Chondrocyte (in vitro differentiated cells): ENCODE measurements at places on chromosomes 16 and 17. TPM values are rescaled to one million over a fixed set of nuclear protein-coding genes. Genes with fewer than 3 reads are reported as not detected.

HES7 gene
- total RNA-seq = 0.51 to 1.5 TPM (median 0.70 TPM) in 3 replicates

DNA sequence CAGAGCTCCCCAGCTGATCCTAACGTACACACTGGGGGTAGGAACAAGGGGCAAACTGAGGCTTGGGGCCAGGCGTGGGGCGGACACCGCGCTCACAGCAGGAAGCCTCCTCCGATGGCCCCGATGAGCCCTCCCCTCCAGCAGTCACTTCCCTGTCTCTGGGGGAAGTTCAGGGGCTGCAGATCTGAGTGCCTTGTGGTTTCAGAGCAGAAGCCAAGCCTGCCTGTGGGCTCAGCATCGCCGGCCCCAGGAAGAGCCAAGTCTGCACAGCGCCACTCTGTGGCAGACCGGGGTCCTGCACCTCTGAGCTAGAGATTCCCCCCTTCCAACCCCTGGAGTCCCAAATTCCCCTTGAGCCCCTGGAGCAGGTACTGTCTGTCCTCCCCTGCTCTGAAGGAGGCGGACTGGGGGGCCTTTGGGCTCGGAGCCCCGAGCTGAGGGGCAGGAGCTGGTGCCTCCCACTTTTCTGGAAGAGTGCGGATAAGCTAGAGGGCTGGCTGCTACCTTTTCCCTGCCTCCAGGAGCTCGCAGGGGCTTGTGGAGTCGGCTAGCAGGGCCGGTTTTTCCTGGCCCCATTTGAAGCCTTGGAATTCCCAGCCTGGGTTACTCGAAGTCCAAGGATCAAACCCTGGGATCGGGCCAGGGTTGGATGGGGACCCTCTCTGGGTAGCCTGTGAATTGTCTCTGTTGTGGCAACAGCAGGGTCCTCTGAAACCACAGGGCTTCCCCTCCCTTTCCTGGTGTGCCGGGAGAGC lies 2.9 kb downstream of the GSE1 start:
- H3K27ac ChIP-seq = no peak overlapping the region
- H3K27me3 ChIP-seq = peaks cover 2% of the 10 kb centered on the region
- no peak for DNase-seq

DNA sequence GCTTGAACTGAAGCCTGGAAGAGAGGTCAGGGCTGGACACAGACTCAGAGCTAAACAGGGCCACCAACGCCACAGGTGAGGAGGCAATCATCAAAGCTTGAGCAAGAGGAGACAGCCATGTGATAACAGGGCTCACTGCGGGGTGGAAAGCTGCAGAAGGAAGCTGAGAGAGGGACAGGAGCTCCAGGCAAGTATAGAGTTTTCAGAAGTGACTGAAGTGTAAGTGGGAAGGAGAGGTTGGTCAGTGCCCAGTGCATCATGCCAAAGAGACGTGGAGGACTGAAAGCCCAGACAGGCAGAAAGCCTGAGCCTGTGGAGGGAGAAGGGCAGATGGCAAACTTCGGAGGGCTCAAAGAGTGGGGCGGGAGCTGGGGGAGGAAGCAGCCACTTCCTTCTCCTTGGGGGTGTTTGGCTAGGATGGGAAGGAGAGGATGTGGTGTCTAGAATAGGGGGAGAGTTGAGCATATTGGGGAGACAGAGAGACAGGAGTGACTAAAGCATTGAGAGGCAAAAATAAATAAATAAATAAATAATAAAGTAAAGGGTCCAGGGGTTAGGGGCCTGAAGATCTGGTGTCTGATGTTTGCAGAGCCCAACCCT lies 2.6 kb downstream of the KIFC3 start:
- H3K27me3 ChIP-seq = no peaks in the 10 kb centered on the region
- peaks cover 71% of the 10 kb centered on the region for H3K4me1 ChIP-seq
- no peak for DNase-seq
- peak overlapping the region; percentile 84 for H3K4me3 ChIP-seq
- H3K36me3 ChIP-seq = peaks cover 5% of the 10 kb centered on the region

CCDC154 gene
- total RNA-seq = 0.51 to 2.0 TPM (median 1.3 TPM) in 3 replicates

GRCh38 chr16:30926937-30927788 lies 3.8 kb downstream of the FBXL19 start:
- H3K27ac ChIP-seq = no peak overlapping the region
- H3K27me3 ChIP-seq = no peaks in the 10 kb centered on the region
- H3K4me3 ChIP-seq = no peak overlapping the region
- peaks cover 22% of the 10 kb centered on the region for H3K4me1 ChIP-seq
- no peak for DNase-seq

SDK2 gene
- total RNA-seq = 15.8 to 38.5 TPM (median 16.2 TPM) in 3 replicates

DNA sequence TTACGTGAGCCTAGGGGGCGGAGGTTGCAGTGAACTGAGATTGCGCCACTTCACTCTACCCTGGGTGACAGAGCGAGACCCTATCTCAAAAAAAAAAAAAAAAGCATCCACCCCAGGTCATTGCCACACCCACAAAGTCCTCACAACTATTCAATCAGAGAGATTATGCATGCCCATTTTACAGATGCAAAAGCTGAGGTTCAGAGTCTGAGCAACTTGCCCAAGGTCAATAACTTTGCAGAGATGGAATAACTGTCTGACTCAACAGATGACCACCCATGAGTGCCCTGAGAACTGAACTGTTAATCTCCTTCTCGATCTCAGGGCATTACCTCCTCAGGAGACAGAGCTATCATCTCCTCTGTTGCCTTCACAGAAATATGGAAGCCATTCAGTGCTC lies 5.5 kb upstream of the TMEM114 start:
- no peaks in the 10 kb centered on the region for H3K36me3 ChIP-seq
- H3K27me3 ChIP-seq = peaks cover 6% of the 10 kb centered on the region
- H3K4me1 ChIP-seq = no peaks in the 10 kb centered on the region

GRCh38 chr17:40448639-40449261 lies 5.5 kb downstream of the IGFBP4 start:
- no peaks in the 10 kb centered on the region for H3K27me3 ChIP-seq
- DNase-seq = no peak
- peak overlapping the region; percentile 32 for H3K27ac ChIP-seq
- H3K36me3 ChIP-seq = peaks cover 15% of the 10 kb centered on the region
- peaks cover 86% of the 10 kb centered on the region for H3K4me1 ChIP-seq

RPL26 gene
- 1,065 to 1,130 TPM (median 1,086 TPM) in 3 replicates for total RNA-seq

- peaks cover 1% of the 10 kb centered on the region for H3K36me3 ChIP-seq
- no peak for DNase-seq
- H3K4me3 ChIP-seq = no peak within 1 kb of the TSS
- no peaks in the 10 kb centered on the region for H3K27me3 ChIP-seq
- H3K27ac ChIP-seq = peak within 1 kb of the TSS; percentile 32
Measured at GRCh38 chr17:1742371-1743087, at the start of gene SERPINF2. Gene SERPINF2 (plus strand): TSS chr17:1742871. CDS start chr17:1744996, 2,125 bp downstream.

DUSP3 gene
- 39.4 to 60.2 TPM (median 57.7 TPM) in 3 replicates for total RNA-seq

DNA sequence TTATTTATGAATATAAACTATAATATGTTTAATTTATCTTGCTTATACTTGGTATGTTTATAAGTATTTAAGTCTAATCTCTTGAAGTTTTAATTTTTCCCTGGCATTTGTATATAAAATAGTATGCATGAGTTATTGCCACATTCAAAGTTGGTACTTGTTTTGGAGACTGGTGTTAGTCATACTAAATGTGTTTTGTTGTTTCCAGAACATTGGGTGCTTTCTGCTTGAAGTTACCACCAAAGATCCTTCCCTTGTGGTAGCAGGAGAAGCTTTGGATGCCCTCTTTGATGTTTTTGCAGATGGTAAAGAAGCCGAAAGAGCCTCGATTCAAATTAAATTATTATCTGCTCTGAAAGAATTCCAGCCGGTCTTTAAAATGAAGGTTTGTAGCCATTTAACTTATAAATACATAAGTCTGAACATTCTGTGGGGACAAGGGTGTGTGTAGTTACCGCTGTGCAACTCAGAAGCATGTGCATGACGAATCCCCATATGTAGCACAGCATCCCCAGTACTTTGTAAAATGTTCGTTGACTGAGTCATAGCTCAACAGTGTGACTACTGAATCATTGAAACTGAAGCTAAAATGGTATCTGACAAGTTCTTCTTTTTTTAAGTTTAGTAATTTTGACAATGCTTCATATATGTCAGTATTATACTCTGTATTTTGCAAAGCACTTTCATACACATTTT lies 36.4 kb downstream of the HEATR3 start:
- no peak overlapping the region for H3K4me3 ChIP-seq
- H3K27me3 ChIP-seq = no peaks in the 10 kb centered on the region
- peaks cover 25% of the 10 kb centered on the region for H3K36me3 ChIP-seq

CCT6B gene
- 2.1 to 3.0 TPM (median 2.1 TPM) in 3 replicates for total RNA-seq

DNA sequence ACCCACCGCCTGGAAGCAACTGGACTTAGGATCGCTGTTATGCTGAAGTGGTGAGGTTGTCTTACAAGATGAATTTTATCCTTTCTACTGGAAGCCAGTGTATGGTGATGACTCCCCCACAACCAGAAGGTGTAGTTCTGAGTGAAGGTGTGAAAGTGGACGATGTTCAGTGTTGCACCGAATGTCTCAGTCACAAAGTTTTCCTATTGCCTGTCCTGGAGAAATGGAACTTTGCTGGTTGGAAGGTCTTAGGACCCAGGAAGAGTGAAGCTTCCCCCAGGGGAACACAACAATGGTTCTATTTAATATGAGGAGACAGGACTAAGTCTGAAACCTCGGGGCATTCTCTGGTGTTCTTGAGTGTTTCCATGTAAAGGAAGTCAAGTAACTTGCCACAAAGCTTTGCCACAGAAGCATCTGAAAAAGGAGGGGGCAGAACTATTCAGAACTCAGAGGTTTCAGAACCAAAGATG lies 44.2 kb downstream of the USP22 start:
- peaks cover 33% of the 10 kb centered on the region for H3K4me1 ChIP-seq
- peak overlapping the region; percentile 51 for H3K27ac ChIP-seq
- DNase-seq = no peak
- H3K4me3 ChIP-seq = no peak overlapping the region
- H3K36me3 ChIP-seq = peaks cover 25% of the 10 kb centered on the region
- no peaks in the 10 kb centered on the region for H3K27me3 ChIP-seq

DNA sequence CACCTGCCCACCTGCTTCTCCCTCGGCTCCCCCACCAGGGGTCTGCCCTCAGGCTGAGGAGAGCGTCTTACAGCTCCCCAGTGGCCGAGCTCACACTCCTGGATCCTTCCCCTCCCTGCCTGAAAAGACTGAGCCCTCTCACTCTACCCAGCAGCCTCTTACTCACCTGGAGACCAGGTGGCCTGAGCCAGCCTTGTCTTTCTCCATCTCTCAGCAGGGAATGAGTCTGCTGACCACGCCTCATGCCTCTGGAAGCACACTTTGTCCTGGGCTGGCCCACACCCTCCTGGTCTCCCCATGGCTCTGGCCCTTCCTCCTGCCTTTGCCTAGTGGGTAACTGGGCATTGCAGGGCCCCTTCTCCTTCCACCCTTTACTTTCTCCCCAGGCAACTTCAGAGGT lies 177.2 kb downstream of the ENGASE start:
- no peaks in the 10 kb centered on the region for H3K36me3 ChIP-seq
- DNase-seq = no peak
- H3K27me3 ChIP-seq = peaks cover 50% of the 10 kb centered on the region
- no peaks in the 10 kb centered on the region for H3K4me1 ChIP-seq
- no peak overlapping the region for H3K27ac ChIP-seq

DNA sequence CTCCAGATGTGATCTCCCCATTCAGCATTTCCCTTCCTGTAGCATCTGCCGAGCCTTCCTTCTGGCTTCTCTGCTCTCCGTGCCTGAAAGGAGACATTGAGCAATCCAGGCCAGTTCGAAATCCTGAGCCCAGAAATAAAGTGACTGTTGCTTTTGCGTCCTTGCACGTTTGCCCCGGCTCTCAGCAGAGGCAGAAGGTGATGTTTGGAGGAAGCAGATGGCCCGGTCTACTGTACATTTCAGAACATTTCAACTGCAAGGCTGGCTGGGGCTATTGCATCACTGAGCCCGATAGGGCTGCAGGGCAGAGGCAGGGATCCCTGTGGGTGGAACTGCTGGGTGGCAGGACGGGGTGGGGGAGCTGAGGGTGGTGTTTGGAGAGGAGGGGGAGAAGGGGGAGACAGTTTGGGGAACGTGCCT lies 29.4 kb downstream of the IRF8 start:
- no peaks in the 10 kb centered on the region for H3K36me3 ChIP-seq
- no peak overlapping the region for H3K4me3 ChIP-seq
- no peak for DNase-seq
- H3K27ac ChIP-seq = no peak overlapping the region

GRCh38 chr17:36468903-36469635 lies 17.4 kb upstream of the ZNHIT3 start:
- no peak overlapping the region for H3K27ac ChIP-seq
- no peaks in the 10 kb centered on the region for H3K4me1 ChIP-seq
- peaks cover 50% of the 10 kb centered on the region for H3K27me3 ChIP-seq
- peak; percentile 50 for DNase-seq
- H3K4me3 ChIP-seq = no peak overlapping the region

DNA sequence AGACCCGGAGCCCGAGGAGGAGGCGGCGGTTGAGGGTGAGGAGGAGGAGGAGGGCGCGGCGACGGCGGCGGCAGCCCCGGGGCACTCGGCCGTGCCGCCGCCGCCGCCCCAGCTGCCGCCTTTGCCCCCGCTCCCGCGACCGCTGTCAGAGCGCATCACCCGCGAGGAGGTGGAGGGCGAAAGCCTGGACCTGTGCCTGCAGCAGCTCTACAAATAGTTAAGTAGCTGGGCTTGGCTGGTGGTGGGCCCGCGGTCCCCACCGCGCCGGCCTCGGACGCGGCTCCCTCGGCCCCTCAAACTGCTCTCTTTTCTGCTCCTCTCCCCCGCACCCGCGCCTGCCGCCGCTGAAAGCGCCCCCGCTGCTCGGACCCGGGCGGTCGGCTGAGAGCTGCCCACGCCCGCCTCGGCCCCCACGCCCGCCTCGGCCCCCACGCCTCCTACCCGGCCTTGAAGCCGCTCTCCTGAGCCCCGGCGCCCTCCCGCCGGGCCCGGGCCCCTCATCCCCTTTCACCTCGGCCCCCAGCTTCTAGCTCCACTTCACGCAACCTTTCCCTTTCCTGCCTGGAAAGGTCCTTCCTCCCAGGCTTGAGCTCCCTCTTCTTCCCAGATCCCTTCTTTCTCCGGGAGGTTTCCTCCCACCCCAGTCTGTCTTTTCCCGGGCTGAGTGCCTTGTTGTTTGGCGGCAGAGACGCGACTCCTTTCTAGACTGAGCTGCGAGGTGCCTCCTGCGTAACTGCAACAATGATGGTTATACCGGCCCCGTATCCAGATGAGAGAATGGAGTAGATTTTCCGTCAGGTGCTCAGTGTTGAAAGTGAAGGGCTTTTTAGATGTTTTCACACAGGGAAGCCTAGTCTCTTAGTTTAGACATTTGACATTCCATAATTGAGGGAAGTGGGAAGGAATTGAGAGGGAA lies 850 bp downstream of the PPM1E start:
- no peak overlapping the region for H3K27ac ChIP-seq
- no peak for DNase-seq
- no peaks in the 10 kb centered on the region for H3K36me3 ChIP-seq
- no peaks in the 10 kb centered on the region for H3K27me3 ChIP-seq
- peaks cover 13% of the 10 kb centered on the region for H3K4me1 ChIP-seq

GRCh38 chr17:48624544-48625494 lies 1.3 kb downstream of the HOXB9 start:
- peaks cover 5% of the 10 kb centered on the region for H3K36me3 ChIP-seq
- DNase-seq = no peak
- H3K27ac ChIP-seq = no peak overlapping the region
- H3K4me1 ChIP-seq = peaks cover 8% of the 10 kb centered on the region

DNA sequence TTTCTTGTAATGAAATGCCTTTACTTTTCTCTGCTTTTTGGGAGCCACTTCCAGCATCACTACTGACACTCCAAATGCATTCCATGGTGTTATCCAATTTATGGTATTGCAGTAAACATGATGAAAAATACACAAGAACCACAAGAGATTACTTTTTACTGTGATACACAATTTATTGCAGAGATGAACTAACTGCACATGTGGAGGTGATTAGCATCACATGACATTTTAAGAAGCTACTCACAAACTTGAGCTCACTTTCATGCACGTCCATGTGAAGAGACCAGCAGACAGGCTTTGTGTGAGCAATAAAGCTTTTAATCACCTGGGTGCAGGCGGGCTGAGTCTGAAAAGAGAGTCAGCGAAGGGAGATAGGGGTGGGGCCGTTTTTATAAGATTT lies 780.5 kb upstream of the GOT2 start:
- no peaks in the 10 kb centered on the region for H3K4me1 ChIP-seq
- no peak overlapping the region for H3K27ac ChIP-seq
- H3K36me3 ChIP-seq = no peaks in the 10 kb centered on the region
- no peak for DNase-seq
- no peak overlapping the region for H3K4me3 ChIP-seq
